Hypothalamus (tissue), 51 donors: ENCODE measurements at places on chromosomes 2 and 18.

DNA sequence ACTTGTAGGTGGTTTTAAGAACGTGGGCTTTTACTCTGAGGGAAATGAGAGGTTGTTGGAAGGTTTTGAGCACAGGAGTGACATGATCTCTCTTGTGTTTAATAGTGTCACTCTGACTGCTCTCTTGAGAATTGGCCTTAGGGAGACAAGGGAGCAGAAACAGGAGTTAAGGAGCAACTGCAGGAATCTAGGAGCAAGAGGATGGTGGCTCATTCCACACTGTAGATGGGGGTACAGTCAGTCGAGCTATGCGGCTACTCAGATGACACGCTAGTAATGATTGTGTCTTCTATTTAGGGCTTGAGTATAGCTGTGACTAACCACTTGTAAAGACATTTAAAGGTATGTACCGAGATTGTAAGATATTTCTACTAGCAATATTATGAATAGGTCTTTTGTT, 87.4 kb downstream of the RPRM start:
- no peak for DNase-seq

DNA sequence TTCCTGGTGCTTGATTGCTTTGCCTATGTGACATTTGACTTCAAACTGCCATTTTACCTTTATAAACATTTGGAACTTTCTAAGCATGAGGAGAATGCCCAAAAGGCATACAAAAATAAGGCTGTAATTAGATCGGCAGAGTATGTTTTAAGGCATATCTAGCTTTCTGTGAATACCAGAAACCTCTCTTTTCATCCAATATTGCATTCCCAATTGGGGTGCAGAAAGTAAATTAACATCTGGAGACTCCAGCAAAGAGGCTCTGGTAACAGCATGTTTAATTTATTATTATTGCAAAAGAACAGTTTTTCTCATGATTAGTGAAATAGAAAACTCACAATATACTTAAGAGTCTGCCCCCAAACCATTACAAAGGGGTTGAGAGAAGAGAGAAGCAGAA, 32.1 kb downstream of the FRZB start:
- DNase-seq, result no peak

GRCh38 chr2:147464737-147465357, 380.0 kb upstream of the ACVR2A start:
- DNase-seq, result no peak

- no peak for DNase-seq
Measured at GRCh38 chr18:21703241-21703820, 1.2 kb downstream of the ABHD3 start.

- no peak for DNase-seq
Measured at GRCh38 chr18:39037925-39038324, 1472.3 kb upstream of the CELF4 start.

- DNase-seq, result no peak
Measured at GRCh38 chr2:213934560-213934959, 476.3 kb upstream of the VWC2L start.
